Activated naive CD8-positive, alpha-beta T cell treated with anti-CD3 and anti-CD28 coated beads, Interleukin-2, amount 10 ng/mL, durations not matched to agents 7 days and 5 days (primary cell): ENCODE measurements at places on chromosomes 7 and 10. TPM values are rescaled to one million over a fixed set of nuclear protein-coding genes. Genes with fewer than 3 reads are reported as not detected.

- DNase-seq = no peak
These were observed 913.5 kb upstream of the GHITM start for GRCh38 chr10:83225781-83226180.

The CYP2C19 gene
- not detected for total RNA-seq

- DNase-seq = no peak
These were observed 76.1 kb downstream of the LRRC4 start for GRCh38 chr7:127955051-127955531.

DNA sequence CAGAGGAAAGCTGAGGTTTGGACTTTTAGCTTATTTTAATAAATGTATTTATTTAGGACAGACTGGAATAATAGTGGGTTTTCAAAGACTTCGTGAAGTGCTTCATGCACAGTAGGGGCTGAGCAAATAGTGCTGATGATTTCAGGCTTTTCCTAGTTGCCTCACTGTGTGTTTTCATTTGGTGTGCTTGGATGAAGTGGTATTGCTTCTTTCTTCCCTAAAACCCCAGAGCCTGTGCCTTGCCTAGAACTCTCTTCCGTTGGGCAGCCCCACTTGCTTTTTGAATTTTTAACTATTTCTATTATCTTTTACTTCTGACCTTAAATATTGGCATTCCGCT is 49.6 kb downstream of the ARID5B start:
- no peak for DNase-seq

The GARIN1A gene
- total RNA-seq = 1.9 TPM

GRCh38 chr10:62082271-62082656 is 180.8 kb downstream of the ARID5B start:
- DNase-seq = no peak

DNA sequence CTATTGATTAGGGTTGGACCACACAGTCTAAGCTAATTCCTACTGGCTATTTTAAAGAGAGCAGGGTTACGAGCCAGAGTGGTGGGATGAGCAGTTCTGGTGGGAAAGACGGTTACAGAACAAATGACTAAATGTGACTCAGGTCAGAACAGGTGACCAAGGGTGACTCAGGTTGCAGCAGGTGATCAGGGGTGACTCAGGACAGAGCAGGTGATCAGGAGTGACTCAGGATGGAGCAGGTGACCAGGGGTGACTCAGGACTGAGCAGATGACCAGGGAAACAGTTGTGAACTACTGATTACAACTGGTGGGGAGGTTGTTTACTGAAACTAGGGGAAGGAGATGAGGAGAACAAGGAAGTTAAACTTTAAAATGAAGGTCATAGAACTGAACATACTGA is 366.3 kb downstream of the ABCA13 start:
- DNase-seq = no peak

The OR6B1 gene
- not detected for total RNA-seq

The CYP3A4 gene
- total RNA-seq = not detected

DNA sequence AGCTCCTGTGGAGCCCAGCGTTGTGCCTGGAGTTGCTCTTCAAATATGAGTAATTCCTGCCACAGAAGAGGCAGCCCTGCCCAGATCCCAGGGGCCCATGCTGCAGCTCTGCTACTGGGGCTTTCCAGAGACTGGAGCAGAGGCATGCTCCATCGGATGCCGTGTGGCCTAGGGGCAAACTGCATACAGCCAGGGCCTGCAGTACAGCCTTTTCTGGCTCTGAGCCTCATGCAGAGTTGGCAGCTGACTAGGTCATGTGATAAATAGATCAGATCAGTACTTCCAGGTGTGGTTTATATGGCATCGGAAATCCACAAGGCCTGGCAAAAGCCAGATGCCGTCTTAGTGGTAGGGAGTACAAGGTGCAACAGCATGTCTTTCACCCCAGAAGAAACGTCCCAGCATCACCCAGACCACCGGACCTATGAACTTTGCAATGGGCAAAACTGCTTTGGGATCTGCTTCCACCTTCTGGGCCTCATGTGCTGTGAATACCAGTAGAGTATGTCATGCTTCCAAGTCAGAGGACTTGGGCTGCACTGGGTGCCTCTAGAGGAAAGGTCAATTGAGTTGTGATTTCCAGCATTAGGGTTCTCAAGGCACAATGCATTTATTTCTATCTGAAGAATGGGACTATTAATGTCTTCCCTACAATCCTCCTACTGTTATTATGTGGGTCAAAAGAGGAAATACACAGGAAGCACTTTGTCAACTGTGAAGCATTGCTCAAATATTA is 250.7 kb upstream of the ZNF32 start:
- no peak for DNase-seq

DNA sequence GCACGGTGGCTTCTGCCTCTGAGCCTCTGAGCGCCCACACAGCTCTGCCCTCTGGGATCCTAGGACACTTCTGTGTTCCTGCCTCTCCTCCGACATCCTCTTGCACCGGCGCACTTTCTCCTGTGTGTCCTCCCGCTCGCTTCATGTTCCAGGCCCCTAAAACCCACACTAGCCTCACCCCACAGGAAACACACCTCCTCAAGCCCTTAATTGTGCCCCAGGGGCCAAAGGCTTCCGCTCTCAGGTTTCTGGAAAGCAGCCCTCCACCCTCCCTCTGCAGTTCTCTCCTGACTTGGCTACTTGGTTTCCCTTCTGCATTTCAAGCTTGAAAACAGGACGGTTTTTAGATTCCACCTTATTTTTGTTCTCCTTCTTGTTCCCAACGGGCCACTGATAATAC is 7.3 kb downstream of the GFRA1 start:
- no peak for DNase-seq

DNA sequence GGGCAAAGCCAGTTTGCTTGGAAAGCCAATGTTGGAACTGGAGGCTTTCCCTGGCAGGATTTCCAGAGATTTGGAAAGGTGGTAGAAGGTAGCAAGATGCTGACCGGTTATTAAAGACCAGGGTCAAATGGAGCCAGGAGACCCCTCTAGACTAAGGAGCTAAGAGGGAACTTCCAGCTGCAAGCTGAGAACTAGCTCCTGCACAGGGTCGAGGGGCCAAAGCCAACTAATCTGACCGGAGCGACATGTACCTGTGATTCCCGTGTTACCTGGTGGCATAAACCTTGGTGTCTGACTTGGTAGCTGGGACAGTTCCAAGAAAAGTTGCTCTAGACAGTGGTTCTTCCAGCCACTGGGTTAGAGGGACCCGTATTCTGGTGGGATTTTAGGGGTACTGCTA is 41.8 kb downstream of the SPDYE5 start:
- no peak for DNase-seq

- DNase-seq = no peak
These were observed 48.6 kb downstream of the DGKI start for GRCh38 chr7:137798073-137798763.

- no peak for DNase-seq
These were observed 30.3 kb upstream of the TRIM24 start for GRCh38 chr7:138429577-138430250.

GRCh38 chr7:12564996-12565764 is 5.3 kb upstream of the SCIN start:
- no peak for DNase-seq

GRCh38 chr10:116300542-116300941 is 23.7 kb upstream of the CCDC172 start:
- DNase-seq = no peak
